Esophagus squamous epithelium (tissue), 5 donors: ENCODE measurements at places on chromosomes 3 and 15. TPM values are rescaled to one million over a fixed set of nuclear protein-coding genes. Genes with fewer than 3 reads are reported as not detected.

The DNASE1L3 gene
- total RNA-seq = 15.3 TPM

- H3K27me3 ChIP-seq = no peaks in the 10 kb centered on the region
- no peak for DNase-seq
- no peaks in the 10 kb centered on the region for H3K4me1 ChIP-seq
- no peak overlapping the region for H3K4me3 ChIP-seq
These were observed 78.4 kb upstream of the MRPS22 start for GRCh38 chr3:139265131-139266016.

- no peak overlapping the region for H3K4me3 ChIP-seq
- no peak for DNase-seq
- no peaks in the 10 kb centered on the region for H3K4me1 ChIP-seq
These were observed 446.2 kb upstream of the NR2F2 start for GRCh38 chr15:95884276-95884675.

DNA sequence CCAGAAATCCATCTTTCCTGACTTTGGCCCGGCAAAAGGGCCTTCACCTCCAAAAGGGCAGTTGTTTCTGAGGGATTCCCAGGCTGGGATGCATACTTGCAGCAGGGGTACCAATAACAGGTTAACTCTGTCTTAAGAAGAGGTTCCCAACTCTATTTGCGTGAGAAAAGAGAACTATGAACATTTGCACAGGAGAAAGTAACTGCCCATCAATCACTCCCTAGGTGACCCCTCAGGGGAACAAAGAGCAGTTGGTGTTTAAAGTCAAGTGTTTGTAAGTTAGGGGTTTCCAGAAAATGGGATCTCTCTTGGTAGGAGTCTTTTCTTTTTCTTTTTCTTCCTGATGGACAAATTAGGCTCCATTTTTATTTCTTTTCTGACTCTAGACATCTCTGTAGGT lies 97.3 kb downstream of the EPHB1 start:
- no peaks in the 10 kb centered on the region for H3K36me3 ChIP-seq
- no peak for DNase-seq
- H3K27ac ChIP-seq = no peak overlapping the region
- H3K27me3 ChIP-seq = no peaks in the 10 kb centered on the region

The BCHE gene
- 5.3 TPM for total RNA-seq

The IL17RB gene
- total RNA-seq = 0.57 TPM

GRCh38 chr3:32842987-32843386 lies 25.2 kb downstream of the TRIM71 start:
- peaks cover 14% of the 10 kb centered on the region for H3K27me3 ChIP-seq
- H3K36me3 ChIP-seq = no peaks in the 10 kb centered on the region
- no peak overlapping the region for H3K27ac ChIP-seq

The RTP4 gene
- total RNA-seq = 4.2 TPM

The MOBP gene
- total RNA-seq = not detected

The C3orf20 gene
- total RNA-seq = not detected

The ABI3BP gene
- 68.7 TPM for total RNA-seq

GRCh38 chr3:47870156-47870555 lies 67.2 kb downstream of the DHX30 start:
- no peaks in the 10 kb centered on the region for H3K27me3 ChIP-seq
- H3K4me3 ChIP-seq = no peak overlapping the region
- no peak for DNase-seq
- peaks cover 9% of the 10 kb centered on the region for H3K4me1 ChIP-seq
- no peak overlapping the region for H3K27ac ChIP-seq

- no peak for DNase-seq
- no peak overlapping the region for H3K27ac ChIP-seq
These were observed 42.9 kb downstream of the PXYLP1 start for GRCh38 chr3:141274411-141275031.

- DNase-seq = no peak
- H3K27ac ChIP-seq = no peak overlapping the region
- no peaks in the 10 kb centered on the region for H3K27me3 ChIP-seq
- H3K4me1 ChIP-seq = peaks cover 28% of the 10 kb centered on the region
- no peaks in the 10 kb centered on the region for H3K36me3 ChIP-seq
These were observed 16.9 kb upstream of the SPATA12 start for GRCh38 chr3:57043518-57043917.

GRCh38 chr3:186320862-186321568 lies 41.0 kb downstream of the DGKG start:
- H3K4me3 ChIP-seq = no peak overlapping the region
- no peaks in the 10 kb centered on the region for H3K36me3 ChIP-seq
- no peaks in the 10 kb centered on the region for H3K4me1 ChIP-seq
- DNase-seq = no peak
- H3K27me3 ChIP-seq = no peaks in the 10 kb centered on the region

GRCh38 chr3:52176180-52176752 lies 21.7 kb upstream of the ALAS1 start:
- no peak for DNase-seq
- no peak overlapping the region for H3K4me3 ChIP-seq
- H3K27ac ChIP-seq = no peak overlapping the region
- no peaks in the 10 kb centered on the region for H3K36me3 ChIP-seq
- peaks cover 5% of the 10 kb centered on the region for H3K4me1 ChIP-seq

The RTP1 gene
- total RNA-seq = not detected

The PCYT1A gene
- 81.4 TPM for total RNA-seq

GRCh38 chr3:38650248-38650951 lies 913 bp upstream of the SCN5A start:
- H3K27ac ChIP-seq = no peak overlapping the region
- H3K36me3 ChIP-seq = no peaks in the 10 kb centered on the region
- H3K4me3 ChIP-seq = no peak overlapping the region
- DNase-seq = no peak

GRCh38 chr3:47836986-47837385 lies 34.0 kb downstream of the DHX30 start:
- peaks cover 6% of the 10 kb centered on the region for H3K4me1 ChIP-seq
- no peak overlapping the region for H3K27ac ChIP-seq
- no peaks in the 10 kb centered on the region for H3K27me3 ChIP-seq
- no peak for DNase-seq

GRCh38 chr3:61901986-61902385 lies 340.6 kb downstream of the PTPRG start:
- H3K4me3 ChIP-seq = no peak overlapping the region
- H3K4me1 ChIP-seq = peaks cover 21% of the 10 kb centered on the region
- H3K27ac ChIP-seq = no peak overlapping the region

- no peak overlapping the region for H3K27ac ChIP-seq
- H3K36me3 ChIP-seq = no peaks in the 10 kb centered on the region
- peaks cover 41% of the 10 kb centered on the region for H3K4me1 ChIP-seq
- no peak overlapping the region for H3K4me3 ChIP-seq
- H3K27me3 ChIP-seq = no peaks in the 10 kb centered on the region
These were observed 99.8 kb downstream of the MYH15 start for GRCh38 chr3:108410531-108410984.

The SH3BP5 gene
- total RNA-seq = 8.5 TPM

The CELF6 gene
- not detected for total RNA-seq
